ENCODE measurements at places on chromosomes 2 and 18.

- DNase-seq, result no peak
Measured at GRCh38 chr18:47767699-47768098, 162.8 kb downstream of the SMAD2 start.

DNA sequence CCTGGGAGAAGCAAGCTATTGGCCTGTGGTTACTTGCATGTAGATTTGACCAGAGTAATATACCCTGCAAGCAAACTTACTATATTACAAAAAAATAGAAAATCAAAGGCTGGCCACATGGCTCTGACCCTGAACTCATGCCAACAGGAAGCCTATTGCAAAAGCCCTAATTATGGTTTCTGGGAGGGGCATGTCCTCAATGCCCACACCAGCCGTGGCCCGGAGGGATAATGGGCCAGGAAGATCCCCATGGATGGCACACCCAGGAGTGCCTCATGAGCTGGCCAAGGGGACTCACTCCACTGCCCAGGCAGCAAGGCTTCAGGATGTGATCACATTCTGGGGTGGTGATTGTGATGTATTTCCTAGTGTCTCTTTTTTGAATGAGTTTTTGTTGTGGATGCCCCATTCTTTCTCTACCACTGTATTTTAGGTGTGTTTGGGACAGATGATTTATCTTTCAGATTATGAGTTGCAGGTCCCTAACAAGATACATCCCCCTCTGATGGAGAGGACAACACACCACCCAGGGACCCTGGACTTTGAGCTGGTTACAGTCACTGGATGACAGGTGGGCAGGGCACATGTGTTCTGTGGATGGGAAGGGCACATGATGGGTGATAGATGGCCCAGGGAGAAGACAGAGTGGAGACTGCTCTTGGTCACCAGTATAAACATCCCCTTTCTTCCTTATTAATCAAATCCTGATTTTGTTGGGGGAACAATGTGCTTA lies 18.7 kb upstream of the TFCP2L1 start:
- no peak for DNase-seq

- DNase-seq, result no peak
Measured at GRCh38 chr2:67169417-67170140, 227.6 kb upstream of the ETAA1 start.

DNA sequence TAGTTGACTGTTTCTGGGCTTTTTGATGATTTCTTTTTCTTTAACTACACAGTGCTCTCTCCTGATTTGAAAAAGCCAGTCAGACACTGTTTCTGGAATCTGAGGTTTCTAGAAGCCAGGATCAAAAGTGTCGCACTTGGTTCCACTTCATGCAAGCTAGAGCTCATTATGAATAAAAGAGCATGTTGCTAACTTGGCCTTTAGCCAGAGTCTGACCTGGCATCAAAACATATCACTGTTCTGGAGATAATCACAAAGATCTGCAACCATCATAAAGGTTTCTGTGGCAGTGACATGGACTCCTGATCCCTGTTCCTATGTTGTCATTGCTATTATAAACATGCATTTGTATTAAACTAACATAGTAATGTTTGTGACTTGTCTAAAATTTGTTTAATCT lies 76.1 kb upstream of the MAPRE2 start:
- no peak for DNase-seq

GRCh38 chr2:96130483-96130882 lies 7.8 kb downstream of the ASTL start:
- no peak for DNase-seq

DNA sequence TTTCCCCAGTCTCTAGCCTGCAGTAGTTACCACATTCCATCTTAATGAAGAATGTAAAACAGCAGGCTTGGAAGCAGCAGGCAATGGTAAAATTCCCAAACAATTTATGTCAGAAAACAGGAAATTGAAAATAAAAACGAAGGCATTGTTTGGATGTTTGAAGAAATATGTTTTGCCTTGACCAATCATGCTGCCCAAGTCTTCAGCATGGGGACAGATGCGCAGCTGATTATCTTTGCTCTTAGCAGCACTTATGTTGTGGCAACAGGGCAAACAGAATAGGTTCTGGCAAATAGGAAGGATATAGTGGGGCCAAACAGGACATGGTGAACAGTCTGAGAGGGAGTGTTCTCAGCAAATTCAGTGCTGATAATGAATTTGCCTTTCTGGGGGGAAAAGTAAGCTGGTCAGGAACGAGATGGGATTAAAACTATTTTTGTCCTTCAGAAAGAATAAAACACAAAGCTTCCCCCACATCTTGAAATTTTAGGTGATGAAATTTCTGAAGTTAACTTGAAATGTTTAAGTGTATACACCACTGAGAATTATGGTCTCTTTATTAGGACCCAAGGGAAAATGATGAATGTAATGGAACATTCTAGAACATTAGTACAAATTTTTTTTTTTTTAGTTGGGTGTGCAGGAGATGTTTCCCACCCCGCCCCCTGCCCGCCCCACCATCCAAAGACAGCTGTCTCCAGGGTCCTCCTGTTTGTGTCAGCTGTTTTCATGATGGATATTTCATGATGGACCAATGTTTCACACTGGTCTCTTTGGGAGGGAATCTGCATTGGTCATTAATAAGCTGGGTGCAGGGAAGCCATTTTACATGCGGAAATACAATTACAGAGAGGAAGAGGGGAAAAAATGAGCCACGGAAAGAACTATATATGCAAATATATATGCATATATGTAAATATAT lies 239.5 kb upstream of the REV1 start:
- DNase-seq, result no peak

- no peak for DNase-seq
Measured at GRCh38 chr2:50648041-50648700, 383.8 kb downstream of the NRXN1 start.

DNA sequence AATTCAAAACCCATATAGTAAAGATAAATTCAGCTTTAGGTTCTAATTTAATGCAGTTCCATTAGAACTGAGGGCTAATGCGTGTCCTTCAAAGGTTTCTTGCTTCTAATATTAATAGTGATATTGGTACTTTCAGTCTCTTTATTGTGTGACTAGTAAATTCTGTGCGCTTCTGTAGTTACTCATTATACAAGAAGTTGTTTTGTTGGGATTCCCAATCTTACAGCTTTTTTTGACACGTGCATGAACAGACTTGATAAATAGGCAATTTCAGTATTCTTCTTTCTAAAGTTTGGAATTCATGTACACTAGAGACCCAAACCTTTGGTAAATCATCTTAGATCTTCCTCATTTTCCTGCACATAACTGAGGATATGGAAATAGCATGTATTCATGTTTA lies 71.8 kb downstream of the HAUS1 start:
- DNase-seq, result no peak

- no peak for DNase-seq
Measured at GRCh38 chr2:19879120-19879519, 22.7 kb downstream of the TTC32 start.

DNA sequence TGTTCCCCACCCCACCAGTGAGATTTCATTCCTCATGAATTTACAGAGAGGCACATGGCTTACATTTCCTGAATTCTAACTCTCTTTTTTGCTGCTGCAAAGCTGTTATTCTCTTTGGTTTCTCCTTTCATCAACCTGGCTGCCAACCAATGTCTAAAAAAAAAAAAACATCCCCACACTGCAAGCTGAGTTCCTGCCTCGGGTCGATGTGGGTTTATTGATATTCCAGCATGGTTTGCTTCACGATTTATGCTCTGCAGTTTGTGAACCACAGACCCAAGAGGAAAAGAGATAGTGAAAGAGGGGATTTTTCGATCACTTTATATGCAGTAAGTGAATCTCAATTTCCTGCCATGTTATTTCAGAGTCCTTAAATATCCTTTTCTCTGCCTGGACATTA lies 363.6 kb downstream of the LPIN1 start:
- no peak for DNase-seq

- no peak for DNase-seq
Measured at GRCh38 chr2:10344105-10345066, 41.7 kb downstream of the HPCAL1 start.

DNA sequence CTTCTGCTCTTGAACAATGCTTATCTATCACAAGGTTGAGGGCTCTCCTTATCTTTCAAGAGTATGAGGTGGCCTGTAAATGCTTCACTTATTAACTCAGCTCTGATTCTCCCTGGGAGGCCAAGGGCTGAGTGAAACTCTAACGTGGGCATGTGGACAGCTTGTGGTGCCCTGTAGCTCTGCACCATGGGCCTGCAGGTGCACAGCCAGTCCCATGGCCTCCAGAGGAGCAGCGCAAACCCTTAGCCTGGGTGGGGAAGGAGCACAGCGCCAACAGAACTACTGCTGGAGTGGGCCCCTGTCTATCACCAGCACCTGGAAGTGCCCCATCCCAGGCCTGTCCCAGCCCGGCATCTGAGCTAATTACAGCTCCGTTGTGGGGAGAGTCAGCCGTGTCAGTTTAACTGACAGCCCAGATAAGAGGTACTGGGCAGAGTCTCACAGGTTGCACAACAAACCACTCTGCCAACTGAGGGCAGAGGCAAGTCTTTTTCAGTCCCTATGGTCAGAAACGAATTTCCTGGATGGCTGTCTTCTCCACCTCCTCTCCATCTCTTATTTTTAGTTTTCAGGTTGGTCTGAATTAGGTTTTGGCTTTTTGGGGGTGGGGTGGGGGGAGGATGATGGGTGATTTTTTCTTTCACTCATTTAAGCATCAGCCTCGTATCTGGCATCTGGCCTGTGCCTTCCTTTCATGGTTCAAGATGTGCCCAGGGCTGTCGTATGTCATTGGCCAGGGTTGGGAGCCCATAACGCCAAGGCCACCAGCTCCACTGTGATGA lies 219.5 kb downstream of the BCL2 start:
- DNase-seq, result no peak

- DNase-seq, result no peak
Measured at GRCh38 chr2:241894681-241895426, 25.3 kb downstream of the RTP5 start.

- no peak for DNase-seq
Measured at GRCh38 chr18:36352384-36352783, 54.9 kb downstream of the FHOD3 start.

GRCh38 chr2:33321236-33321771 lies 155.1 kb upstream of the RASGRP3 start:
- DNase-seq, result no peak

GRCh38 chr2:88077080-88077479 lies 9.5 kb downstream of the SMYD1 start:
- no peak for DNase-seq

- no peak for DNase-seq
Measured at GRCh38 chr2:156305121-156305520, 27.4 kb downstream of the NR4A2 start.

GRCh38 chr2:195364015-195364965 lies 292.7 kb upstream of the SLC39A10 start:
- no peak for DNase-seq
